Esophagus squamous epithelium (tissue), 5 donors: ENCODE measurements at places on chromosomes 1 and 21.

GRCh38 chr1:108208724-108209446, 8.7 kb upstream of the SLC25A24 start:
- no peak for DNase-seq

DNA sequence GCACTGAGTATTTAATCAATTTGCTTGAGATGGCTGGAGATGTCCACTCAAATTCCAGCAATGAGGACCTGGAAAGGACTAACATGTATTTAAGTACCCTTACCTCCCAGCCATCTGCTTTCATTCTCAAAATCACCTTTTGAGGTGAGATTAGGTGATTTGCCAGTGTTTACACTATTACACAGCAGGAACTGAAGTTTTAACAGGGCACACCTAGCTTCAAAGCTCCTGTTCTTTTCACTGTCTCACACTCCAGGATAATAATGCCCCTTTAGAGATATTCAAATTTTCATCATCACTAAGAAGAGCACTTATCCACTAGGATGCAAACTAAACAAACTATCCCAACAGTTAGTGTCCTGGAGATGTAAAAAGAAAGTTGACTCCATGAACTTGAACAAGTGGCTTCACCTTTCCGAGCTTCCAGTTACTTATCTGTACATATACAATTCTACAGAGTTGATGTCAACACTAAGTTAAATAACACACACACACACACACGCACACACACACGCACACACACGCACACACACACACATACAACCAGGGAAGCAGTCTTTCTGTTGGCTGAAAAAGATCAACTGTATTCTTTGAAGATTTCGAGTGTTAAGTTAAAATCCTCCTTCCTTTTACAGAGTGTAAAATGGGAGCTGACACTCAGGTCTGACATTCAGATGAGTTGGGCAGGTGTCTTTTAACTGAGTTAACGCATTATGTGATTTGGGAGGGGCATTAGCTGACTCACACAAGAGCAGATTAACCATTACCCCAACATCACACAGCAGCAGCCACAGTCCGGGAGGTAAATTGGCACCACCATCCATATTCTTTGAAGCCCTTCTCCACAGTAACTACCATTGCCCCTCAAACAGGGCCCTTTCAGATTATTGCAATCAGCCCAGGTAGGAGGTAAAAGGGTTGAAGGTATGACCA, 15.5 kb upstream of the JAK1 start:
- DNase-seq = no peak

DNA sequence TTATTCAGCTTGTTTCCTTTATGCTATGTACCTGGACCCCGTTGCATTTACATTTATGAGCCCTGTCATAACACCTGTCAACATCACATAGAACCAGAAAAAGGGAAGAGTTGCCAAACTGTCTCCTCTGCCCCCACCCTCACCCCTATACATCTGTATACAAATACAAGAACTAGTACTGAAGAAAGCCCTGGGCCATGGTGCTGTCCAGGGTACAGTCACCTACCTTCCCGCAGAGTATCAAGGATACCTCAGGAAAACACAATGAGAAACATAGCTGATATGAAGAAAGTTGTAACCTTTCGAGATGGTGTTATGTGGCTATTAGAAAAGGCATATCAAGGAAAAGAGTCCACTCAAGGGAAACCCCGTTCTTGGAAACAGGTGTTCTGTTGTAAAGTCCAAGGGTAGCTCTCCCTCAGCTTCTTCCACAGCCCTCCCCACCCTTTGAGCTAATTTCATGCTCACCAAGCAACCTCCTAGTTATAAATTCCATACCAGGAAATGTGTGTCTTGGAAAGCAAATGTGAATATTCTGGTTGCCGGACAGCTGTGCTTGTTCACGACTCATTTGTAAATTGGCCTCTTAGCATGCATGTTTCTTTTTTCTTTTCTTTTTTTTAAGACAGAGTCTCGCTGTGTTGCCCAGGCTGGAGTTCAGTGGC, 16.7 kb upstream of the AVPR1B start:
- no peak for DNase-seq

DNA sequence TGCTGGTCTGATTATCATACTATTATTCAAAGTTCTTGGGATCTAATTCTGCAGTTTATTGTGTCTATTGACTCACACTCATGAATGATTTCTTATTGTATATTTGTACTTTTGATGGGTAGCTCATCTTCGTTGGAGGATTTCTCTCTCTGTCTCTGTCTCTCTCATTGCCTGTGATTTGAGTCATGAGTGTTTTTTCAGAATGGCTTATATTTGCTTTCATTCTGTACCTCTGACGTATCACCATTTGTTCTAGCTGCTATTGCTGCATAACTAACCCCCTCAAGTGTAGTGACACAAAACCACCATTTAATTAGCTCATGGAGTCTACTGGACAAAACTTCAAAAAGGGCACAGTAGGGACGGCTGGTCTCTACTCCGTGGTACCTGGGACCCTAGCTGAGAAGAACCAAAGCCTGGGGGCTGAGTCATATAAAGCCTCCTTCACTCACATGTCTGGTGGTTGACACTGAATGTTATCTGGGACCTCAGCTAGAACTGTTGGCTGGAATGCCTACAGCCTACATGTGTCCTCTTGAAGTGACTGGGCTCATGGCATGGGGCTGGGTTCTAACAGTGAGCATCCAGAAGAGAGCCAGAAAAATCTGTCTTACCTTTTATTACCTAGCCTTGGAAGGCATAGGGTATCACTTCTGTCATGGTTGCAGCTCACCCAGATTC, 44.2 kb downstream of the TBX19 start:
- no peak for DNase-seq

DNA sequence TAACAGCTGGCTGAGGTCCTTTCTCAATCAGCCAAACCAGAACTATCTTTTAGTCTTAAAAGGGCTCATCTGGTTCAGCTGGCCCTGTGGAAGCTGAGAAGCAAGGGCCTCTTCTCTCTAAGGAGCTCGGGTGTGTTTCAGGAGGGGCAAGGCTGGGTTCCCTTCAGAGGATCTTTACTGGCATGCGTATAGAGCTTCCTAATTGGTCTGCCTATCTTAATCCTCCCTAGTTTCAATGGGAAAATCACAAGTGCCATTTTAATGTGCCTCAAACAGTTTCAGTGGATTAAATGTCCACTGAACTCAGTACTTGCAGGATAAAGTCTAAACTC, 81.5 kb upstream of the LBR start:
- no peak for DNase-seq

- DNase-seq = no peak
These were observed 353.2 kb downstream of the PTBP2 start for GRCh38 chr1:97074771-97075170.

DNA sequence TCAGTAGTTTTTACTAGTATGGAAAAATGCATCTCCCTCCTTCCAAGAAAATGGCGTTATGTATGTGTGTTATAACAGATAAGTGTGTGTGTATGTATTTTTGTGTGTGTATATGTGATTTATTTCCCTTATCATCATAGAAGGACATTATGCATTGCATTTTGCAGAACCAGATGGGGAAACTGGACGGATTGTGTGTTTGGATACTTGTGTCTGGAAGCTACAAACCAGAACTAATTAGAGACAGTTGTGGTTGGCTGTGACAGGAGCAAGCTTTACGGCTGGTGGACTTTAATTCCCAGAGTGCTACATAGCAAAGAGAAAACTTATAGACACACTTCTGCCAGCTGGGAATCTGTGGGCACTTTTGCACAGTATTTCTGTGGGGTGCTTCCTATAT, 162.5 kb downstream of the RWDD3 start:
- DNase-seq = no peak

- no peak for DNase-seq
These were observed 70.9 kb upstream of the HMCN1 start for GRCh38 chr1:185663332-185663731.

GRCh38 chr1:85578321-85579295, 2.0 kb upstream of the CCN1 start:
- no peak for DNase-seq

DNA sequence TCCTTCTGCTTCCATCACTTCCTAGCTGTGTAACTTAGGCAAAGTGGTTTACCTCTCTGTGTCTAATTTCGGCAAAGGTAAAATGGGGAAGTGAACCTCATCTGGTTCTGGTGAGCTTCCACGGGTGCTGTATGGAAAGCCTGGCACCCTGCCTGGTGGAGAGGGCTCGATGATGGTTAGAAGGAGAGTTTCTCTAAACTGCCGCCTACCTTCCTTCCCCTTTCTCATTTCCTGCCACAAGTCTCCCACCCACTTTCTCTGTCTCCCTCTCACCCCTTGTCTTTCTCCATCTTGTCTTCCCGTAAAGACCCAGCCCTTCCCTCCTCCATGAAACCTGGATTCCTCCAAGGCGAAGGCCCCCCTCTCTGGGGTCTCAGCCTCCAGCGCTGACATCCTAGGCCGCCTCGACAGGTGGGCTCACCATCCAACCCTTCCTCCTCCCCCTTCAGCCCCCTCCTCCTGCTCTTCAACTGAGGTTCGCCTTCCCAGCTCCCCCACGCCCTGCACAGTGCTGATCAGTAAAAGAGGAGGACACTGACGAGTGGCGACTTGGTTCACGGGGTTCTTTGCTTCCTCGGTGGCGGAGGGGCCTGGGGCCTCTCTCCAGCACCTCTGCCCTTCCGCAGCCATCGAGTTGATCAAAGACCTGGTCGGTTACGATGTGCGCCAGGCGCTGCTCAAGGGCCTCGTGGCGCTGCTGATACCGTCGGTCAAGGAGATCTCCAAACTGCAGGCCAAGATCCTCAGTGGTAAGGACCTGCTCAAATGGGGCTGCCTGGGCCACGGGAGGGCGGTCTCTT, 7.3 kb downstream of the RNU5D-1 start:
- no peak for DNase-seq

- DNase-seq = no peak
These were observed 10.5 kb downstream of the PDIK1L start for GRCh38 chr1:26121854-26122773.

- no peak for DNase-seq
These were observed 22.4 kb downstream of the SYDE2 start for GRCh38 chr1:85178396-85178795.

DNA sequence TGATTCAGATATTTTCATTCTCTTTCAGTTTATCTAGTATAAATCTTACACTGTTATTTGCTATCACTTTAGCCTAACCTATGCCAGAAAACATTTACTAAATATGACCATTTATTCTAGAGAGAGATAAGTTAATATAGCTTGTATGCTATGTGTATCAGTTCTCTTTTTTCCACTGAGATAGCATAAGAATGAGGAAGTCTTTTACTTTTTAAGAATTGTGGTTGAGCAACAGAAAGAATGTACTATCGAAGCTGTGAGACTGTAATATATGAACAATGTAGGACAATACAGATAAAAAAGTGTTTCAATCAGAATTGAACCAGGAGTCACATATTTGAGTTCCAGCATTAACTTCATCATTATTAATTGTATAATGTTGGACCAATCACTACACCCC, 479.9 kb upstream of the PLXNA2 start:
- DNase-seq = no peak

GRCh38 chr1:203380420-203381150, 29.7 kb upstream of the FMOD start:
- no peak for DNase-seq

GRCh38 chr1:41599912-41600311, 115.4 kb upstream of the EDN2 start:
- DNase-seq = no peak

- DNase-seq = no peak
These were observed 37.6 kb downstream of the MTARC1 start for GRCh38 chr1:220824031-220824989.

GRCh38 chr1:71640116-71640515, 559.3 kb upstream of the ZRANB2 start:
- DNase-seq = no peak

DNA sequence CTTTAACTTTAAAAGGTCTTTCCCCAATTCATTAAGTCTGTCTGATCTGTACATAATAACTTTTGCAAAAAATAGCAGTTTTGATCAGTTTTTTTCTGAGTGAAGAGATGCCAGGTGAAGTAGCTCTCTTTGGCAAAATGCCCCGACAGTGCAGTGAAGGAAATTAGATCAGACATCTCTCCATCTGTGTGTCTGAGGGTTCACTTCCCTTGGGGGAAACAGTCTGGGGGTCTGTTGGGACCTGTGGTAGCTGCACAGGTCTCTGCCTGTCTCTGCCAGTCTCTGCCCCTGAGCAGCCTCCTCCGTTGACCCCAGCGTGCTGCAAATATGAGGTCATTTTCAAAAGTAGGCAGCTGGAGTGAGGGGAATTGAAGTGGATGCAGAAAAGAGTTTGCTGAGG, 54.5 kb downstream of the TBCE start:
- DNase-seq = no peak

DNA sequence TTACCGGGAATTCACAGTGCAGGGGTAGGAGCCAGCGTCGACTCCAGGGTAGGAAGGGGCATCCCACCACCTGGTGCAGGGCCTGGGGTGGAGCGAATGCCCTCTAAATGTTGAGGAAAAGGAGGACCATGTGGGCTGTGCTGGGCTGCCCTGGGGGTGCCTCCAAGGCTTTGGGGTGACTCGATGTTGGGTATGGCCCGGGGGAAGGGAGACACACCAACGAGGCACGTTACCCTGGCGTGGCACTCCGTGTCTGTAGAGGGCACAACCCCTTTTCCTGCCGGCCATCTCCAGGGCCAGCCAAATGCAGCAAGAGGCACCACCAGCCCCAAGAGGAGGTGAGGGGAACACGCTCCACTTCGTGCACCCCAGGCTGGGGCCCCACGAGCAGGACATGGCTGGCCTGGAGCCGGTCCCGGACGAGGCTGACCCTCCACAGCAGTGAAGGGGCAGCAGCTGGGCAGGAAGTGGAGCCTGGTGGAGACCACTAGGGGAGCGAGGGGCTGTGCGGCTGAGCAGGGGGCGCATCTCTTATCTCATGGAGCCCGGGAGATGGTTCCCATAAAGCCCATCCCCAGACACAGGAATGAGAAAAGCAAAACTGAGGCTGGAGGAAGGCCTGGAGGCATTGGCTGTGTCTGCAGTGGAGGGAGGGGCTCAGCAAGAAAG, 11.2 kb downstream of the ACTRT2 start:
- DNase-seq = no peak

- no peak for DNase-seq
These were observed 4.1 kb upstream of the GABRD start for GRCh38 chr1:2014741-2015735.

DNA sequence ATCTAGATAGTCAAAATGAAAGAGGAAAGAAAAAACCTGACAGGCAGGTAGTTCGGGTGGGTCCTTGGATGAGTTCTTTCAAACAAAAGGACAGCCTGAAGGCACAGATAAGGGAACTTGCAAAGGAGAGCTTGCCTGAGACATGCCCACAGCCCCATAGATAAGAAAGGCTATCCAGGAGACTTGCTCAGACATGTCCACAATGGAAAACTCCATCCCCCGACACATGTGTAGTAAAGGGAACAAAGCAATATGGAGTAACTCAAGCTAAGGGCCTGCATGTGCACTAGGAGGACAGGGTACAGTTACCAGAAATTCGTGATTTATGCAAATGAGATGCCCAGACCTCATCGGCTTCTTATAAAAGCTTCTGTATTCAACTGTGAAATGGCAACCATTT, 281.5 kb downstream of the NEGR1 start:
- no peak for DNase-seq
